ENCODE measurements at places on chromosomes 5 and 9.

DNA sequence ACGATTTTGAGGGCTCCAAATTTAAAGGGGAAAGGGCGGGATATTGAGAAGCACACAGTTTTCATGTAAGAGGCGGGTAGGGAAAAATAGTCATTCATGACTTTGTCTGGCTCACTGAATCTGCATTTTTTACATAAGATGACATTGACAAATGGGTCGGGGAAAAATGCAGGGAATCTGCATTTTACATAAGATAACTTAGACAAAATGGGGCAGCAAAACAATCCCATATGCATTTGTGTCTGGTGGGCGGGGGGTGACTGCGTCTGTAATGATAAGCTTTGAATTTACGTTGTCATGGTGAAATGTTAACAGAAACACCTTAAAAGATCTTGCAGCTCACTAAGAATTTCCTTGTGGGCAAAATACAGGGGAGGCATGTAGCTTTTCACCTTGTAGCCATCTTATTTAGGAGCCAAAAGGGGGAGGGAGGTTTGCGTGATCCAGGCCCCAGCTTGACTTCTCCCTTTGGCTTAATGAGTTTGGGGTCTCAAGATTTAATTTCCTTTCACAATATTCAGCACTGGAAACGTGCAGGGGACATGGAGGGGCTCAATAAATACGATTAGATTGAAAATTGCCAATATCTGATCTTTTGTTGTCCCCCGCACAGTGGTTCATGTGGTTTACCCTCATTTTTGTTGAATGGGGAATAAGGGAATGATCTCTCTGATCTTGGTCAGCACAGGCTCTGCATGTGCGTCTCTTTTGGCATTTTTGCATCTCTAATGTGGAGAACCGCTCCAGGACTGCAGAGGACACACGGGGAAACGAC lies 41.1 kb upstream of the GADD45G start:
- DNase-seq, result no peak

- no peak for DNase-seq
Observed at GRCh38 chr9:79776581-79776980, 204.8 kb downstream of the TLE4 start.

- no peak for DNase-seq
Observed at GRCh38 chr9:111276431-111277128, 53.4 kb downstream of the OR2K2 start.

DNA sequence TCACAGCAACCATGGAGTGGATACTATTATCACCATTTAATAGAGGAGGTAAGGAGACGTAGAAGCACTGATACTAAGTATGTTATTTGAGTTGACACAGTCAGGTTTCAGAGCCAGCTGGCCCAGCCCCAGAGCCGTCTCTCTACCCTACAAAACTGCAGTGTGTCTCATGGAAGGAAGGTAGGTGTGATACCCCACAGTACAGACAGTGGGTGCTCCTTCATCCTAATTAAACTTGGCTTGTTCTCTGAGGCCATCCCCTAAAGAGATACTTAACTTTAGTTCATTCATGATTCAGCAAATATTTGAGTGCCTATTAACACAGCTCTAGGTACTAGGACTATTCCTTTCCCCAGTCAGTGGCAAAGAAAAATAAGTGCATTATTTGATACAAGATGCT lies 22.6 kb downstream of the PIP5K1B start:
- no peak for DNase-seq

DNA sequence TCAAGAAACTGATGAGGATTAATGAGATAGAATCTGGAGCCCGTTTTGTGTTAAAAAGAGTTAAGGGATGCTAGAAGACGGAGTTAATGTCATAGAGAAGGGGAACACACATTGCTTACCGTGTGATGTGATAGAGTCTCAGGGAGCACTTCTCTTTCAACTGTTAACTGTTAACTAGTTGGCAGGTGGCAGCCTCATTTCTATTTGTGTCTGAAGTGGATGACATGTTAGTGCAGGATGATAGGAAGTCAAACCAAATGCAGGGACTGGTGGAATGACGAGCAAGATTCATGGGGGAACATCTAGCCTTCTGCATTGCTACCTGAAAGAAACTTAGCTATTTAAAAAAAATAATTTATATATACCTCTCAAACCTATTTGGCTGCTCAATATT lies 222.7 kb downstream of the MAST4 start:
- DNase-seq, result no peak

GRCh38 chr5:2213121-2213730 lies 330.5 kb upstream of the IRX4 start:
- no peak for DNase-seq

DNA sequence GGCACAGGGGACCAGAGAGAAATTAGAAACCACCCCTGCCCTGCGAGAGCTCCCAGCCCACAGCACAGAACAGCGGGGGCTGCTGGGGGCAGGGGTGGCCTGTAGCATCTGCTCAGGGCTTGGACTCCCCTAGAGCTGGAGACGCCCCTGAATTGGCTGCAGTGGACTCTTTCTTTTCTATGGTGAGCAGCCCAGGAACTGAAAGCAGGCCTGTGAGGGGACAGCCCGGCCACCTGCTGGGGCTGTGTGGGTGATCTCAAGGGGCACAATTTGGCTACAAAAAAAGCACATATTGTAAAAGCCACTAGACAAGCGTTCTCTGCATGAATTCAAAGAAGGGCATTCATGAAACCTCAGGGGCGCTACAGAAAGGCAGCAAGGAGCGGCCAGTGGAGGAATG lies 57.5 kb upstream of the ICE1 start:
- DNase-seq, result no peak

DNA sequence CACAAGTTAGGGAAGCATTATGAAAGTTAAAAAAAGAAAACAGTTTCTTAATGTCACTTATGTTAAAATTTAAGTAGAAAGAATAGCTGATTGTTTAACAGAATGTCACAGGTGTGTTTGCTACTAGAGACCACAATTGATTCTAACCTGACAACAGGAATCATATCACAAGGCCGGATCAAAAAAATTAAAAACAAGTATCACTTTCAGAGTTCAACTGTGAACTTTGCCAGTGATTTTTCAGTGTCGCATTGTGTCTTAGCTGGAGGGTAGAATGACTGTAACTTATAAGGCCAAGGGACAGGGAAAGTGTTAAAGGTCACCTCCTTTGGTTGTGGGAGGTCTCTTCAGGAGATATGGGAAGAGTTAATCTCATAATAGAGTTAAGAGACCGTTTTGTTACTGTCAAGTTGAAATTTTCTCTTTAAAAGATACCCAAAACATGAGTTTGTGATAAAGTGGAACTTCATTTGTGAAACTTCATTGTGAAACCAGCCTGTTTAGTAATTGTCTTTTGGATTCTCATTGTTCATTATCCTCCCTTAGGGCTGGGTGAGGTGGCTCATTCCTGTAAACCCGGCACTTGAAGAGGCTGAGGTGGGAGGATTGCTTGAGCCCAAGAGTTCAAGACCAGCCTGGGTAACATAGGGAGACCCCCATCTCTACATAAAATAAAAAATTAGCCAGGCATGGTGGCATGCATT lies 40.9 kb downstream of the CPEB4 start:
- no peak for DNase-seq

DNA sequence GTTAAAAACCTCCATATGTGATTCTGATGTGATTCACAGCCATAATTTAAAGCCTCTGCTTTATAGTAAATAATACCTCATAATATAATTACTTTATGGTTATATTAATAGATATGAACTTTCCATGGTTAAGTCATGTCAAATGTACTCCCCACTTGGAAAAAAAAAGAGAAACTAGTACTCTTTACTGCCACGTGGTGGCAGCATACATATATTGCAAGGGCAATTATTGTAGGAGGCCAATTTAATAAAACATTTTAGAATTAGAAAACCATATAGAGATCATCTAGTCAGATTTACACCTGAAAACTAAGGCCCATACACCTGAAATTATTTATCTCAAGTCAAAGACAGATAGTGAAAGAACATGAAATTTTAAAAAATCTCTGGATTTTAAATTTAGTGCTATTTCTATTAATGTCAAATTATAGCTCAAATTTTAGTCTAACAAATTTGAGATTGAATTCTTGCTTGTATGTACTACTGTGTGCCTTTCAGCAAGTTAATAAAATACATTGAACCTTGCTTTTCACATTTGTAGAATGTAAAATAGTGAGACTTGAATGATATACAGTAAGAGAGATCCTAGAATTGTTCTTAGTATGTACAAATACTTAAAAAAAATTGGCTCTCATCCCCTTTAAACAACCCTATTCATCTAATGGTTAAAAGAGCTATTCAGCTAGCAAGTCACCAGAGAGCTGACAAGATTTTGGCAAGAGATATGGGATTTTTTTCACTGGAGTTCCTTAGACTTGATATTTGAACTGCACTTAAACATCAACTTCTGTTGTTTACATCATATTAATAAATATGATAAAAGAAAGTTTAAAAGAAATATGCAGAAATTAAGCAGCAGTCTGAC lies 603.8 kb downstream of the TLE4 start:
- no peak for DNase-seq

GRCh38 chr9:29609282-29609681 lies 2036.0 kb upstream of the C9orf72 start:
- no peak for DNase-seq

DNA sequence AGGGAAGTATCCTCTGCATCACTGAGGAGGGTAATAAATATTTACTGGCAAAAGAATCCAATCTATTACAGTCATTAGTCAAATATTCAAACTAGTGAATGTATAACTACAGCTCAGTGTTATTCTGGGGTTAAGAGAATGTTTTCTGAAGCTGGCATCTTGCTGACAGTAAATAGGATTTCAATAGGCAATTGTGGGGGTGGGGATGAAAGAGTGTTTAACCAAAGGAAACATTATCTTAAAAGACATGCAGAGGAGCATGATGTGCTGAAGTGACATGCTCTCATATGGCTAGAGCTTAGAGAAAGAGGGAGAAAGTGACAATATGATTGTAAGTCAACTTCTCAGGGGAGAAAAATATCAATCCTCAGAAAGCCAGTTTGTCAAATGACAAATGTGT lies 618.4 kb upstream of the RIOK2 start:
- no peak for DNase-seq

GRCh38 chr5:101942321-101942882 lies 353.7 kb downstream of the SLCO4C1 start:
- peak; percentile 63 for DNase-seq

DNA sequence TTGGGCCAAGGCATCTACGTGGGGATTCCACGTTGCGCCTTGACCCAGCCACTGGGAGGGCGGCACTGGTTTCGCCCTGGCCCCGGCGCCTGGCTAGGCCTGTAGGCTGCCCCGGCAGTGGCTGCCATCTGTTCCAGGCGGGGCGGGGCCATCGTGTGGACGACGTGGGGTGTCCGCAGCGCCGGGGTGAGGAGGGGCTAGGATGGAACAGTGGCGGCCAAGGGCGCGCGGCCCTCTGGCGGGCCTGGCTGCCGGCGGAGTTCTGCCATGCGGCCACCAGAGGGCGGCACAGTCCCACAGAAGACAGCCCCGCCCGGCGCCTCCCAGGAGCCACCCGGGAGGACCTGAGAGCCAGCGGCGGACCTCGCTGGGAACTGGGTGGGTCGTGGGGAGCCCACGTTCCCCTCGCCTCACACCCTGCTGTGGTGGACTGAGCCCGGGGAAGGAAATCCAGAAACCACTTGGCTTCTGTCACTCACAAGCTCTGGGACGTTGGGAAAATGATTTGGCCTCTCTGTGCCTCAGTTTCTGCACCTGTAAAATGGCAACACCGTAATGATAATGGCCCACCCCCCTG lies 22.6 kb upstream of the RAPGEF1 start:
- peak; percentile 53 for DNase-seq

GRCh38 chr5:126801174-126801991 lies 24.4 kb downstream of the LMNB1 start:
- no peak for DNase-seq

DNA sequence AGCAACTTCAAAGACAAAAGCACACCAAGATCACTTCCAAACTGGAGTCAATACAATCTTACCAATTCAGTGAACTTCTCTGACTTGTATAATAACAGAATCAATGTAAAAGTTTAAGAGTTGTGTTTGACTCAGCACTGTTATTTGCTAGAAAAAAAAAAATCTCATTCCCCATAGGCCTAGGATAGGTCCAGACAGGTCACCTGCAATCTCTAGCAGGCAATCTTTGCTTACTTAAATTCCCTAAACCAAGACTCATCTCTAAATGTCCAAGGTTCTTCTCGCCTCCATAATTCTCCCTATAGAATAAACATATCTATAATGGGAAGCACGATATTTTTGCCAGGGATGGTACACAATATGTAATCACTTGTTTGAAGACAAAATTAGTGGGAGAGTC lies 2.5 kb downstream of the FAM169A start:
- DNase-seq, result no peak

DNA sequence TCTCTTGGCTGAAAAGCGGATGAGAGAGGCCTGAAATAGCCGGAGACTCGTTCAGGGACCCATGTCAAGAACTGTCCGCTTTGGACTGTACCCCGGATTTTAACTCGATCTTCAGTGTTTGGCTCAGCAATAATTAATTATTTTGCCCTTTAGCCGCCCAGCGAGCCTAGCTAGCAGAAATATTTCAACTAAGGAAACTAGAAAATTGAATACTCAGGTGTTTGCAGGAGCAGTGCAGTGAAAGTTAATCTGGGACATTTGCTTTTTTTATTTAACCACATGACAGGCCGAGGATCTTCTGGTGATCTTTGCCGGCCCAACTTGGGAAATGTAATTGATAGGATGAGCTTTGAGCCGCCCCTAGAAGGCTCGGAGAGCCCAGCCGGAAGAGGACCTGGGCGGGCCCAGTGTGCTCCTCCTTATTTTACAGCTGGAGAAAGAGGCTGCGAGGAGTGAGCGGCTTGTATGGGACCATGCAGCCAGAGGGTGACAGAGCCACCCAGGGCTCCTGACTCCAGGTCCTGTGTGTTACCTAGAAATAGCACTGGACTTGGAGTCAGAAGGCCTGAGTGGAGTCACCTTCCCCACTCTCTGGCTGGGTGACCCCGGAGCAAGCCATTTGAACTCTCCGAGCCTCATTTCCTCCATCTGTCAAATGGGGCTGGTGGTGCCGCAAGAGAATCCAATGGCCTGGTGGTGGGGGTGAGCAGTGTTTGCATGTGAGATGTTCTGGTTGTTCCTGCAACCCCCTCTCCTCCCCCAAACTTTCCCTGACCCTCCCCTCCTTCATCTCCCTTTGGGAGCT lies 2.4 kb downstream of the PPARGC1B start:
- DNase-seq, result peak; percentile 66

DNA sequence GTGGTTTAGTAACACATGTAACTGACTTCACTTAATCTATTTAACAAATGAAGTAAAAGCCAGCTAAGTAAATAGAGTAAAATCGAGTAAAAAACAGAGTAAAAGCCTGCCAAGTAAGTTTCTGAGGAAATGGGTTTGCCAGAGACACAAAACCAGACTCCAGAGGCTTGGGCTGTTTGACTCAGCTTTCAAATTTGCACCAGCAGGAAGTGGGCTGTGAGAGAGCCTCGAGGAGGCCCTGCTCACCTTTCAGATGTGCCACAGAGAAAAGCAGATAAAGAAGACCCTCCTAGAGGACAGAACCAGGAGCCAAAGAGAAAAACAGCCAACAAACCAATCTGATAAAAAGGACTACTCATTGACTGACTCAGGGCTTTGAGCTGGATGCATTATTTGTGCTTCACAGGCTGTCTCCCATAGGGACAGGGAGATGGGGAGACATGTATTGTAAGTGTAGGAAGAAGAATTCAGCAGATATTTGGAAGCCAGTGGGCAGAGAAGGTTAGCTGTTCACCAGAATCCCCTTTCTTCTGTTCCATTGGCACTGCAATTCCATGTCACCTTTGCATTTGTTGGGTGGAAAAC lies 14.4 kb upstream of the AMACR start:
- DNase-seq, result no peak

- DNase-seq, result no peak
Observed at GRCh38 chr5:178785999-178786398, 55.5 kb upstream of the ZNF354A start.

- DNase-seq, result no peak
Observed at GRCh38 chr9:14497476-14497875, 183.5 kb upstream of the NFIB start.

GRCh38 chr9:109403116-109403515 lies 82.3 kb upstream of the EPB41L4B start:
- no peak for DNase-seq
